NCI-H2029 (cell line): ENCODE measurements at places on chromosomes 2 and 18.
A peak's percentile ranks its signal among the peaks of the same experiment; 100 is the strongest.

DNA sequence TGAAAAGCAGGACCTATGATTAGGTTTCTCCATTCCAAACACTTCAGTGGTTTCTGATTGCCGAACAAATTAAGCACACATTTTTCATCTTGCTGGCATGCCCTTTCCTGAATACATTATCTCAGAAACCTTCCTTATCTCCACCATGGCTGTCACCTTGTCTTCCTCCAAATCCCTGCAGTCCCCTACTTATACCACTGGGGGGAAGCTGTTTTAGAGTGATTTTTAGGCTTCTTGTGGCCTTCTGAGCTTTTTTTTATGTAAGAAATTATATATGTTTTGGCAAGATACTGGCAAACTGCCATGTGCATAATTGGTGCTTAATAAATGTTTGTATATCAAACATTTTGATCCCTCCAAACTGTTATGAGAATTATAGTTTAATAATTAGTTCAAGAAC, 229.2 kb downstream of the MYT1L start:
- no peak for DNase-seq

GRCh38 chr2:50143822-50144575, 887.9 kb downstream of the NRXN1 start:
- peak; percentile 74 for DNase-seq

GRCh38 chr2:127721978-127722355, 20.7 kb downstream of the SFT2D3 start:
- DNase-seq, result no peak

DNA sequence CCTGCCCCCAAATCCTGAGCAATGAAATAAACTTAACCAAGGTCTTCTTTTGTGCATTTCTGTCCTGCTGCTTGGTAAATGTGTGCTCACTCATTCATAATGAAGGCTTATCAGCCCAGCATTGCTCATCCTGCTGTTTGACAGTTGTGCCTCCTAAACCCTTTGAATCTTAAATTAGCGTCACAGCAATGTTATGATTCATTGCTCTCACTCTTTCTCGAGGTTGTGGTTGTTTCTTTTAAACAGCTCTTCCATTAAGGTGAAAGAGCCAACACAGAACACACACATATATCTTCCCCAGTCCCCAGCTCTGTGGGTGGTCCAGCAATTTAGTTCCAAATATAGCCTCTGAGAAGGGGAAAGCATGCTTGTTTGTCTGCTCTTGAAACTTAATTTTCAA, 84.0 kb downstream of the EVA1A start:
- DNase-seq, result no peak

DNA sequence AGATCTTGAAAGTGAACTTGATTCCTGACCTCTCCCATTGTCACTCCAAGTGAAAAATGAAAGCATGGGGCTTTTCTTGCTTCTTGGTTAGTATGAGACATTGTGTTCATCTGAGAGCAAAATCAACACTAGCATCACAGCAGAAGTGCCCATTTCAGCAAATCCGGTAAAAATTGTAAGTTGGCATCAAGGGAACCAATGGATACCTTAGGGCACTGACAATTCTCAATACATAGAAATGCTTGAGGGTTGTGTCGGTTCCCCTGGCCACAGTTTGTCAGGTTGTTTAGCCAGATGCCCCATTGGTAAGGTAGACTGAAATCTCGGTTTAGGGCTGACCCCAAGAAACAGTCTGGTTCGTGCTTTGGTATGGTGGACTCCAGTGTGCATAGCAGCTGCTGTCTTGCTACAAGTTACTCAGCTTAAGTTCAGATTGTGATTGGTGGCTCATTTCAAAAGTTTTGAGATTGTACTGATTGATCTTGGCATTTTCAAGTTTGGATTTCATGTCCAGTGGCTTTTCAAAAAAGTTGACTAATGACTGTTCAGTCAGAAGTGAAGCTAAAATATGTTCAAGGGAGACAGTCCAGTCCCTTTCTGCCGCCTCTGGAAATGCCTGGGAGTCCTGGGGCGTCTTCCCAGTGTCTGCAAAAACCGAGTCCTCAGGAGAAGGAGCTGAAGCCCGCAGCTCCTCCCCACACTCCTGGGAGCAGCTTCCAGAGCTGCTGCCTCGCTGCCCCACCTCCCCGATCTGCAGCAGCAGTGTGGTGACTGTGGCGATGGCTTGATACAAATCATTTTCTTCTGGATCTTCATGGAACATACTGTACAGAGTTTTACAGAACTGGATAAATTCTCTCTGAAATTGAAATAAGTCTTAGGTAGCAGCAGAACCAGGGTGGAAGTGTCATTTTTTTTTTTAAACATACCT, 5.6 kb downstream of the RPL31 start:
- DNase-seq, result no peak

DNA sequence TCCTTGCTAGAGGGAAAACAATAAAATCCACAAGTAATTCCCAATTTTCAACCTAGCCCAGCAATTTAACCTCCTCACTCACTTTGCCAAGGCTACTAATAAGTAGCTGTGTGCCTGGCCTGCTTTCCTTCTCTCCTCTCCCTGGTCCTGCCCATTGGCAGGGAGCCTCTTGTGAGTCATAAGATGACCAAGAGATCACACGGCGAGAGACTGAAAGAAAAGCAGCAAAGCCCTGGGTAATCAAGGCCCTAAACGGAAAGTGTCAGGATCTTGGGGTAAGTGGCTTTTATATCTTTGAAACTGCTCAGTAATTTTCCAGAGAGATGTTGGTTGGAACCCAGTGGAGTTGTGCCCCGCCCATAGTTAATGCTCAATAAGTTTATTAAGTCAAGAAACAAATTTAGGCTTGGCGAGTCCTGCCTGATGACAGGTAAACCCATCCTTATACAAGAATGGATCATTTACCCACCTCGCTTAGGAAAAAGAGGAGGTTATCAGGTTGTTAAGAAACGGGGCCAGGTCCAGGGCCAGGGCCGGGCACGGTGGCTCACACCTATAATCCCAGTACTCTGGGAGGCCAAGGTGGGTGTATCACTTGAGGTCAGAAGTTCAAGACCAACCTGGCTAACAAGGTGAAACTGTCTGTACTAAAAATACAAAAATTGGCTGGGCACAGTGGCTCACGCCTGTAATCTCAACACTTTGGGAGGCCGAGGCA, 10.0 kb upstream of the ADAM17 start:
- no peak for DNase-seq

DNA sequence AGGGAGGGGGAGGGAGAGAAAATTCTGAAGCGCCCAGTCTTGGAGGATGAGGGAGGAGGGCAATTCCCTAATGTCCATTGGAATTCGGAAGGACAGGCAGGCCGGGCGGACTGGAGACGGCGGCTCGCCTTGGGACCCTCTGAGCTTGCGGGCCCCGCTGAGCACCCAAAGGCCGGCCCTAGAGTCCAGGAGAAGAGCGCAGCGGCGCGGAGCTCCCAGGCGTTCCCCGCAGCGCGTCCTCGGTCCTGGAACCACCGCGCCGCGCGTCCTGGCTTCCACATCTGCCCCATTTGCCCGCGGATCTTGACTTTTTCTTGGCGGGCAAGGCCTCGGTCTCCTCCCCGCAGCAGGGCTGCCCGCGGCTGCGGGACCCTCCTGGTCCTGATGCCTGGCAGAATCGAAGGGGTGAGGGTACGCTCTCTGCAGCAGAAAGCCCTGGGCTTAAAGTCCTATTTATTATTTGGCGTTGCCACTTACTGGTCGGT, 675 bp upstream of the MLPH start:
- no peak for DNase-seq

DNA sequence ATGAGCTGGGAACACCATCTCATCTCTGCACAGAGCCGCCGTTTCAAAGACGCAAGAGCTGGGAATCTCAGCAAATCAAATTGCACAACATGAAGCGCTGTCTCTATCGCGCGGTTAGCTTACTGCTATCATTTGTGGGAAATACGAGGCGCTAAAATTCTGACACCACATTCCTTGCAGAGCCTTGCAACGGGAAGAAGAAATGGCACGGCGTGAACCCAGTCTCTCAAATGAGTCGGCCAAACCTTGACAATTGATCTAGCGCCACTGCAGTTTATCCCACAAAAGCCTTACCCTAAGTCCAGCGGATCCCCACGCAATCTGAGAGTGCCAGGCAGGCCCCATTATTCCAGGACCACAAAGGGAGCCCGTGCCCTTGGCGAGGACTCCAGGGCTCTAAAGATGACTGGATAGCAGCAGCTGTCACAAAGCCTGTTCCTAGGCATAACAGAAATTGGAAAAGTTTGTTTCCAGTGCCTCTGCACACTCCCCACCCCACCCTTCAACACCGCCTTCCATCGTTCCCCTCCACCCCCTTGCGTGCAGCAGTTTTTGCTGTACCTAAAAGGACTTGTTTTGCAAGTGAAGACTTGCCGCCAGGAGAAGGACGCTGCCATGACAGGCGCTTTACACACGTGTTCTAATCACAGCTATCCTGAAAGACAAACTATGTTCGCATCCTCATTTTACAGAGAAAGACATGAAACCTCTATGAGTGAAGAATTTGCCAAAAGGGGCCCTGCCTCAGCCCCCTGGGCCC, 252.4 kb downstream of the EIPR1 start:
- DNase-seq, result no peak

GRCh38 chr2:14615760-14616159, 16.8 kb upstream of the LRATD1 start:
- no peak for DNase-seq

- no peak for DNase-seq
Measured at GRCh38 chr2:205563646-205564045, 118.7 kb upstream of the NRP2 start.

- no peak for DNase-seq
Measured at GRCh38 chr2:45212953-45213635, 203.8 kb upstream of the SIX2 start.

- no peak for DNase-seq
Measured at GRCh38 chr2:201952187-201952586, 81.5 kb upstream of the FZD7 start.

- no peak for DNase-seq
Measured at GRCh38 chr2:11716689-11717321, 29.6 kb upstream of the LPIN1 start.

DNA sequence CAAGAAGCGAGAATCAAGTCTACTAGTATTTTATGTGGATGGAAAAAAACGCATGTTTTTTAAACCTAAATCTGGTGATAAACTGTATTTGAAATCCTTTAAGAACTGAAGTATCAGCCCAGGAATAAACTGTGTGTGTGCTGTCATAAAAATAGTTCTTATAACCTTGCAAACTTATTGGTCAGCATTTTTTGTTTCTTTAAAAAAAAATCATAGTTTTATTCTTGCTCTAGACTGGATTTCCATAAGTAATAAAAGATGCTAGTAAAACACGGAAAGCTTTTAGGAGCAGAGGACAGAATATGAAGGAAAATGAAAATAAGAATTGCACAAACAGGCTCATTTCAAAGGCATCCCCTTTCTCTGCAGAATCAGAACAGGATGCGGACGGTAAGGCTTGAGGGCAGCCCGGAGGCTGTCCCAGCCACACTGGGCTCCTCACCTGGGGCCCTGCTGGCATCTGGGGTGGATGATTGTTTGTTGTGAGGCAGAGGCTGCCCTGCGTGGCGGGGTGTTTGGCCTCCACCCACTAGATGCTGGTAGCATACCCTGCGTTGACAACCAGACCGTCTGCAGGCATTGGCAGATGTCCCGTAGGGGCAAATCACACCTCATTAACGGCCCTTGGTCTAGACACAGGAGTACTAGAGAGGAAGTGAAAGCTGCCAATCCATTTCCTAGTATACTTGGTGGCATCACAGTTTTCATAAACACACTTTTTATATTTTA, 52.5 kb downstream of the MBP start:
- DNase-seq, result no peak

DNA sequence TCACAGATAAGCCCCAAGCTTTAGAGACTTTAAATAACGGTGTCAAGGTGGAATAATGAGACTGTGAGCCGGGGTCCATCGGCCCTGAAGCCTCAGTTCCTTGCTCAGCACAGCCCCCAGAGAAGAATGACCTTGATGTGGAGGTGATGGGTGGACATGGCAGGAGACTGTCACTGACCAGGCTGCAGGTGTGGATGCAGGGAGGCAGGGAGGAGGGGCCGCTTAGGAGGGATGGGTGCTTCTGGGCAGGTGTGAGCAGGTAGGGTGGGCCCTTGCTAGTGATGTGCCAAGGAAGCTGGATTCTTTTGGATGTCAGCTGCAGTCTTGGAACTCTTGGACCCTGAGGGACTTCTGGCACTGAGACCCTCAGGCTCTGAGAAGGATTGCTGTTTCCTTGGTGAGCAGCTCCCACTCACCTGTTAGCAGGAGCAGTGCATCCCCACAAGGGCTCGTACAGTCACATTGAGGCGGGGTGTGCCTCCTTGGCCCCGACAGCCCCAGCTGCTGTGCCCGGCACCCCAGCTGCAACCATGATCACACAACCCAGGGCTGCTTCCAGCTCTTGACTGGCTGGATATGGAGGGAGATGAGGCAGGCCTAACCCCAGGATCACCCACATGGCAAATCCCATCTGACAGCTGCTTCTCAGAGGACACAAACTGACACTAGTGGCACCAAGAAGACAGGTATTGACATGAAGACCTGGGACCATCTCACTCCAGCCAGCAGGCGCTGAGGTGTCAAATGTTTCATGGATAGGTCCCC, 209.8 kb upstream of the HDAC4 start:
- no peak for DNase-seq

DNA sequence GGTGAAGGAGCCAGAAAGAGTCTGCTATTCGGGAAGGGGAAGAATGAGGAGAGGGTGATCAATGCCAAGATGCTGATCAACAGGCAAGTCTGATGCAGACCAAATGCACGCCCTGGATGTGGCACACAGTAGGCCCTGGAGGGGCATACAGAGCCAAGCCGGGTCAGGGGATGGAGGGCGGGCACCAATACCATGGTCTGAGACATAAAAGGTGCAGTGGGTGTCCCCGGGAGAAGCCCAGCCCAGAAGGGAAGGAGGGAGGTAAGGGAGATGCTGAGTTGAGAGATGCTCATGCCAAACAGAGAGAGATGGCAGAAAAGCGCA, 66.6 kb upstream of the ID2 start:
- no peak for DNase-seq

DNA sequence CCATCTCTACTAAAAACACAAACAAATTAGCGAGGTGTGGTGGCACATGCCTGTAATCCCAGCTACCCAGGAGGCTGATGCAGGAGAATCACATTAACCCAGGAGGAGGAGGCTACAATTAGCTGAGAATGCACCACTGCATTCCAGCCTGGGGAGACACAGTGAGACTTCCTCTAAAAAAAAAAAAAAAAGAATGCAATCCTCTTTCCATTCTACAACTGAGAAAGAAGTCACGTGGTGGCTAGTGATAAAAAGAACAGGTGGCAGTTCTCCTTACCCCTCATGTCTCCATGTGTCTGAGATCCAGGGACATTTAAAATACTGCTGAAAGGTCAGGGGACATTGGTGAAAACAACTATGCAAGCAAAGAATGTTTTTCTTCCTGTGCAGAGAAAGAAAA, 24.4 kb upstream of the GPR39 start:
- no peak for DNase-seq

- no peak for DNase-seq
Measured at GRCh38 chr2:39606585-39606984, 59.1 kb upstream of the TMEM178A start.

- DNase-seq, result no peak
Measured at GRCh38 chr2:170201275-170201674, 23.3 kb downstream of the MYO3B start.

GRCh38 chr18:2515908-2516625, 55.2 kb downstream of the METTL4 start:
- DNase-seq, result no peak

- DNase-seq, result no peak
Measured at GRCh38 chr2:94762600-94762999, 108.6 kb upstream of the TEKT4 start.

- no peak for DNase-seq
Measured at GRCh38 chr18:67778016-67778415, 261.5 kb upstream of the DSEL start.

- no peak for DNase-seq
Measured at GRCh38 chr18:73663581-73663980, 484.1 kb downstream of the FBXO15 start.

GRCh38 chr18:34809451-34810072, 99.5 kb downstream of the DTNA start:
- DNase-seq, result no peak
